ENCODE measurements at places on chromosomes 3 and 15. TPM values are rescaled to one million over a fixed set of nuclear protein-coding genes. Genes with fewer than 3 reads are reported as not detected.

LINGO1 gene
- total RNA-seq, result 19.6 TPM

FBXW12 gene
- total RNA-seq, result not detected

TEX55 gene
- not detected for total RNA-seq

GP9 gene
- total RNA-seq, result not detected

SV2B gene
- total RNA-seq, result 1.7 TPM

TMC3 gene
- total RNA-seq, result 0.10 TPM

FAM81A gene
- 1.4 TPM for total RNA-seq

RAB6B gene
- total RNA-seq, result 21.2 TPM

LMAN1L gene
- not detected for total RNA-seq

GOLGA8M gene
- total RNA-seq, result 0.43 TPM

MYZAP gene
- total RNA-seq, result 9.9 TPM

GATA2 gene
- 23.9 TPM for total RNA-seq

SLC2A2 gene
- total RNA-seq, result 1.9 TPM

COL8A1 gene
- total RNA-seq, result 2.6 TPM

MINAR1 gene
- total RNA-seq, result 3.0 TPM

NTRK3 gene
- 2.9 TPM for total RNA-seq

PLOD2 gene
- 35.0 TPM for total RNA-seq

APBA2 gene
- total RNA-seq, result 33.3 TPM

CACNA1D gene
- 17.4 TPM for total RNA-seq

AGTR1 gene
- 0.90 TPM for total RNA-seq

ROPN1 gene
- not detected for total RNA-seq

RLBP1 gene
- not detected for total RNA-seq

GABRR3 gene
- total RNA-seq, result not detected

MEIS2 gene
- total RNA-seq, result 152 TPM

ANKRD63 gene
- total RNA-seq, result 1.5 TPM

PPM1L gene
- 28.7 TPM for total RNA-seq
